ENCODE measurements at places on chromosomes 3 and 15. TPM values are rescaled to one million over a fixed set of nuclear protein-coding genes. Genes with fewer than 3 reads are reported as not detected.
A peak's percentile ranks its signal among the peaks of the same experiment; 100 is the strongest.

FOXB1 gene
- total RNA-seq: 0.14 TPM

- no peak for DNase-seq
Observed at GRCh38 chr15:59401824-59402569, 29.3 kb upstream of the MYO1E start.

- DNase-seq: no peak
Observed at GRCh38 chr15:32674681-32675080, 33.2 kb downstream of the SCG5 start.

ITGA11 gene
- not detected for total RNA-seq

DNA sequence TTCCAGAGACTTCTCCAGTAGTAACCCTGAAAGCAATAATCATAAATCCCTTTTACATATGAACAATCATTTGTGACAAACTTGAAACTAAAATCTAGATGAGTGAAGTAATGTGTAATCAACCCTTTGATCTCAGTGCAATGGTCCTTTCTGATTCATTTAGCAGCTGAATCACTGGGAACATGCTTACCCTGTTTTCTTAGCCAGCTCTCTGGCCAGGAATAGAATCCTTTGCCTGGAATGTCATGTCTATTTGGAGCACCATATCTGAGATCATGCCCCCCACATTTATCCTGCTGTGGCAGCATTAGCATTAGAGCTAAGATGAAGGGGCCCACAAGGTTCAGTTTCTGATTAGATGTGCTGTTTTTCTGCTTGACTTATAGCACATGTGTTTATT lies 309.8 kb downstream of the OXSM start:
- DNase-seq: no peak

DNA sequence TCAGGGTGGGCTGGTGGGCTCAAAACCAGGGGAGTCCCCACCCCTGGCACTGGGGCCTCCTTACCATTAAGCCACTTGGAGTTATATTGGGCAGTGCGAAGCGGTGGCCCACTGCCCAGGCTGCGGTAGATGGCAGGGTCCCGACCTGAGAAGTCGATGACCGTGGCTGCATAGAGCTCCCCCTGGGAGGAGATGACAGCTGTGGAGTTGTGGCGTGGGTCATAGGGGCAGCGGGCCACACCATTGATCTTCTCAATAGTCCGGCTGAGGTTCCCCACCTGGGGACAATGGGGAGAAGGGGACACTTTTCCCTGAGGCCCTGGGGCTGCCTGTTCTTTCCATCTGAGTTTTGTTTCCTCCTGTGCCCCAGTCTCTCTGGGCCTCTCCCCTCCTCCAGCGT lies 99.8 kb downstream of the SEMA5B start:
- no peak for DNase-seq

MEGF11 gene
- total RNA-seq: not detected

TRH gene
- not detected for total RNA-seq

- no peak for DNase-seq
Observed at GRCh38 chr3:60343831-60344230, 907.4 kb downstream of the FHIT start.

DNA sequence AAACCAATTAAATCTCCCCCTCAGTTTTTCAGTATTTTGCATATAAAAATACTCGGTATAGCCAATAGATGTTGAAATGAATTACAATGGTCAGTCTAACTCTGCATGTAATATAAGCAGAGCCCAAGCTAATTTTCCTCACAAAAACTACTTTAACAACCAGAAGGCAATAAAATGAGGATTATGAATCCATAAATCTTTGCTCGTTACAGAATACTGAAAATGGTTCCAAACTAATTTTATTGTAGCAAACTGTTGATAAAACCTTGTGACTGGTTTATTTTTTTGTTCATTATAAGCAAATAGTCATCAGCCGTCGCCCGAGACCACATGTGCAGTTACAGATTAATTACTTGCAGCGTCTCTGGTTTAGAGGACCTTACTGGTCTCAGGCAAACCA lies 183.2 kb downstream of the SSR3 start:
- DNase-seq: no peak

- DNase-seq: no peak
Observed at GRCh38 chr3:44065311-44066094, 176.2 kb upstream of the TOPAZ1 start.

DNA sequence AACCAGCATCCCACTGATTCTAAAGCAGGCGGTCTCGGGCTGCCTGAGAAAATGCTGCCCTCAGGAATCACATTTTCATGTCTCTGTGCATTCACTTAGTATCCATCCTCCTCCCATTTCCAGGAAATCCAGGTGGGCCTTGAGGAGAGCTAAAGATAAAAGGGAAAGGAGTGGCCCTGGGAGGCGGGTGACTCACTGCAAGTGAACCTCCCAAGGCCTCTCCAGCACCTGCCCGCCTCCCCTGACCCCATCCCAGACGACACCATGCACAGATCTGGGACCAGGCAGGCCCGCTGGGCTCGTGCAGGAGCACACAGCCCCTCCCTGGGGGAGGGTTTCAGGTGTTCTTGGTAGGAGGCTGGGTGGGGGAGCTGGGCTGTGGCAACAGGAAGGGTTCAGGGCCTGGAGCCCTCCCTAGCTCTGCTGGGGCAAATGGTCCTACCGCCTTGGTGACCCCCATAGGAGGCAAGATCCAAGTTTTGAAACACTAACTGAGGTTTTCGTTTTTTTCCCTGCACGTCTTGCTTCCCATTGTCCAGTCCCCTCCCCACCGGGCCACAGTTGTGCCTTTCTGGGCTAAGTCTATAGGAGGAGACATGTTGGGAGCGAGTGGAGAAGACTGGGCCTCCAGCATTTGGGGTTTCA lies 22.2 kb downstream of the MELTF start:
- DNase-seq: no peak

- DNase-seq: no peak
Observed at GRCh38 chr3:69540706-69541581, 155.1 kb upstream of the FRMD4B start.

GRCh38 chr3:187746059-187746441 lies 782 bp upstream of the BCL6 start:
- no peak for DNase-seq

CLSTN2 gene
- not detected for total RNA-seq

DNA sequence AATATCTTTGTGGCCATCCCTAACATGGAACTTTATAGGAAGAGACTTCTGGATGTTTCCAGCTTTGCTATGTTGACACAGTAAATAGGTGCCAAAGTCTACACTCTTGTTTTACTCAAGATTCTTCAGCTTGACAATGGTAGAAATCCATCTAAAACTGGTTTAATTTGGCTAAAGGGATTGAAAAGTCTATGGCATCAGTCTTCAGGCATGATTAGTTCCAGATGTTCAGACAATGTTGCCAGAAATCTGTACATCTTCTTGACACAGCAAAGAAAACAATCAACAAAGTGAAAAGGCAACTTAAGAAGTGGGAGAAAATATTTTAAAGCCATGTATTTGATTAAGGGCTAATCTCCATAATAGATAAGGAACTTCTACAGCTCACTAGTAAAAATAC lies 130.5 kb downstream of the LRRC3B start:
- DNase-seq: no peak

CAV3 gene
- total RNA-seq: not detected

WNT5A gene
- 0.06 TPM for total RNA-seq

KLHL40 gene
- not detected for total RNA-seq

DNA sequence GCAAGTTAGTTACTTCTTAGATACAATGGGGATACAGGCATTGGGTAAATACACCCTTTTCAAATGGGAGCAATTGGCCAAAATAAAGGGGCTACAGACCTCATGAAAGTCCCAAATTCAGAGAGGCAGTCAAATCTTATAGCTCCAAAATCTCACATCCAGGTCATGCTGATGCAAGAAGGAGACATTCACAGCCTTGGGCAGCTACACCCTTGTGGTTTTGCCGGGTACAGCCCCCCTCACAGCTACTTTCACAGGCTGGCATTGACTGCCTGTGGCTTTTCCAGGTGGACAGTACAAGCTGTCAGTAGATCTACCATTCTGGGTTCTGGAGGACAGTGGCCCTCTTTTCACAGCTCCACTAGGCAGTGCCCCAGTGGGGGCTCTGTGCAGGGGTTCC lies 17.5 kb upstream of the PLSCR1 start:
- no peak for DNase-seq

- DNase-seq: no peak
Observed at GRCh38 chr3:43686700-43687498, 3.8 kb upstream of the ABHD5 start.

DNA sequence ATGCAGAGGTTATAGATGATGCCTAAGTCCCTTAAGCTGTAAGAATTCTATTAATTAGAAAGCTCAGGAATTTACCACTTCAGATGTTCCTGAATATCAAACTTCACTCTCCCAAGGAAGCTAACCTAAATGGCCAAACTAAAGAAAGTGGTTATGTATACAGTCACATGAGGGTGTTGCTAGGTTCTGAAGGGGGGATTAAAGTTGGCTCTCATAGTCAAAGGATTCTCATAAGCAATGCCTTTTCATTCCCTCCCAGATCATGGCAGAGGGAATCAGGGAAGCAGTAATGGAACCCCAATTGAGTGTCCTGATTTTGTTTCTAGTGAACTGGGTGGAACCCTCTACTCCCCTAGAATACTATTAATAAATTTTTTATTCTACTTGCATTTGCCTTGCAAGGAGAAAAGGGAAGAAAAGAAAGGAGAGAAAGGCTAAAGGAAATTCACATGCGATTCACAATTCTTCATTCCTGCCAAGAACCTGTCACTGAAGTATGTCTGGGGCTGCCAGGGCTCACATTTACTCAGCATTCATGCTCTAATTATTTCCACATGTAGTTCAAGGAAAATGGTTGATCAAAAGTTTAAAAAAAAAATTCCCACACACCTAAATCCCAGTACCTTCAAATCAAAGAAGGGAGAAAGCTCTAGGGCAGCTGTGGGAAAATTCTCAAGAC lies 25.1 kb downstream of the FSTL1 start:
- no peak for DNase-seq

DNA sequence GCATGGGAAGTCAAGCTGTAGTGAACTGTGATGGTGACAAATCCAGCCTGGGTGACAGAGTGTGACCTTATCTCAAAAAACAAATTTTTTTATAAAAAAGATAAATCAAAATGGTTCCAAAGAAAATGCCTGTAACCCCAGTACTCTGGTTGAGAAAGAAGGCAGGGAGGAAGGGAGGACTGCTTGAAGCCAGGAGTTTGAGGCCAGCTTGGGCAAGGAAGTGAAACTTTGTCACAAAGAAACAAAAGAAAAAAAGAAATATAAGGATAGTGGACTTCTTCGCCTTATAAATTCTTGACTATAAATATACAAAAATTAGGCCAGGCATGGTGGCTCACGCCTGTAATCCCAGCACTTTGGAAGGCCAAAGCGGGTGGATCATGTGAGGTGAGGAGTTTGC lies 34.1 kb downstream of the SMARCC1 start:
- no peak for DNase-seq

DNA sequence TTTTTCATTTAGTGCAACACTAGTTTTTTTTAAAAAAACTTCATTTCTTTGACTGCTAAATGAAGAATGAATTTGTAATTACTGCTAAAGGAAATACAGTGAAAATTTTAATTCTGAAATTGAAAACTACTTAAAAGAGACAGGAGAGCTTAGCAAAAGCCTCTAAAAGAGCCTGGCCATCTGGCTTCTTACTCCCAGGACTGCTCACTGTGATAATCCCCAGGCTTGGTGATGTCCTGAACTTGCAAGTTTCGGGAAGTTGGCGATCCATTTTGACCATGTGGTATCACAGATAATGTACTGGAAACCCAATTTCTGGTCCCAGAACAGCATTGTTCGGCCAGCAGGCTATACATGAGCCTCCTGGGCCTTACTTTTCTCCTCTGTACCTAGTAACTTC lies 292.1 kb downstream of the FGF12 start:
- DNase-seq: no peak

MCTP2 gene
- 18.3 TPM for total RNA-seq

- no peak for DNase-seq
Observed at GRCh38 chr3:48222616-48223513, at the start of gene CAMP. Gene CAMP (plus strand): TSS chr3:48223495. CDS start chr3:48223512, 17 bp downstream.

DNA sequence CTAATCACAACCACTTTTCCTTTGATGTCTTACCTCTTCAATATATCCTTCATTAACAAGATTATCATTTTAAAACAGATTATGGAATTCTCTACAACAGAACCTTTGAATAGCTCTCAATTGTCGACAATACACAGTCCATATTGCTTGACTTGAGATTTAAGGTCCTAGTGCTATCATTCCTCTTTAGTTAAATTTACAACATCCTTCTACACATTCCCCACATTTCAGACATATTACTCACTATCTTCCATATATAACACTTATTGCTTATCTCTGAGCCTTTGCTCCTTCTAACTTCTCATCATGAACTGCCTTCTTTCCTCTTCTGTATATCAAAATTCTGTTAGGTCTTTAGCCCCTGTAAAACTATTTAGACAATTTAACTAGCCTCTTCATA lies 247.0 kb downstream of the STXBP5L start:
- DNase-seq: no peak

- DNase-seq: no peak
Observed at GRCh38 chr15:95580121-95580520, 750.4 kb upstream of the NR2F2 start.

KBTBD12 gene
- total RNA-seq: not detected

GRCh38 chr3:125119752-125120378 lies 64.1 kb upstream of the HEG1 start:
- DNase-seq: peak; percentile 12

FSIP1 gene
- total RNA-seq: 1.1 TPM

- DNase-seq: no peak
Observed at GRCh38 chr15:98416222-98416855, 232.0 kb upstream of the IGF1R start.

DNA sequence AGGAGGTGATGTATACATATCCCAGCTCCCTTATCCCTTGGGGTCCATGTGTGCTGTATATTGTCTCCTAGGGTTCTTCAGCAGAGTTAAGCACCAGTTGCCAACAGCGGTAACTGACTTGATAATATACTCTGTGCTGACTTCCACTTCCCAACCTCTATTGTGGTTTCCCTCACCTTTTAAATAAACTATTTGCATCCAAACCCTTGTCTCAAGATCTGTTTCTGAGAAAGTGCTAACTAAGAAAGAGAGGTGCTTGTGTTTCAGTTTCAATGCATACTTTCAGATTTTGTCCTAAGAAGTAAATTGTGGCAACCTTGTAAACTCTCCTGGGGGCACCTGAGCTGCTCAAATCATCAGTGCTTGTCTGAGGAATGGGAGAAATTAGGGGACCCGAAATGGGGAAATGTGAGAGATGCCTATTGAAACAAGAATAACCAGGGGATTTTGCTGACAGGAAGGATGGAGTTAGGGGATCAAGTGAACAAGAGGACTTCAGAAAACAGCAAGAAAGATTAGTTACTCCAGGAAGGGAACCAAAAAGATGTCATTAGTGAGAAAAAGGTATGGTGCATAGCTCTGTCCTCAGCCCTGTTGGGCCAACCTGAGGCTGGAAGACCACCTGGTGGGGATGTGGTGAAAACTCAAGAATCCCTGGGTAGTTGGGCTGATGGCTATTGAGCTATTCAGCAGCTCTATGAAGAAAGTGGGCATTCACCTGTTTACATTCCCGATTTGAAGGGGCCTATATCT lies 50.9 kb upstream of the MRPL3 start:
- no peak for DNase-seq

- no peak for DNase-seq
Observed at GRCh38 chr15:99467338-99467720, 98.5 kb upstream of the MEF2A start.
